ENCODE measurements at places on chromosomes 3 and 15. TPM values are rescaled to one million over a fixed set of nuclear protein-coding genes. Genes with fewer than 3 reads are reported as not detected.

SEMA3G gene
- total RNA-seq = 5.4 TPM

CFAP100 gene
- total RNA-seq = not detected

DNA sequence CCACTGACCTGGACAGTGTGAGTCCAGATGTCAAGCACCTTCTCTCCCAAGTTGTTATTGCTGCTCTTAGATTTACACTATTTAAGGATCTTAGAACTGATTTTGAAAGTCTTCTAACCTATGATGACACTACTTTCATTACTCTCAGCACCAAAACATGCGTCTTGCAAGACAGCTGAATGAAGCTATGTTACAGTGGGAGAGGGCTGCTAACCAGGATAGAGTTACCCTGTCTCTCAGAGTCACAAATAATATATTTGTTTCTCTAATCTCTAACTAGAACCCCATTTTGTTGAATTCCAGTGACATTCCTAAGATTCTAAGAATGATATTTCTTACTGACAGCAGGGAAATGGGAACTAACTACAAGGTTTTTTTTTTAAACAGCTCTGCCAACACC, 455.5 kb downstream of the MAGI1 start:
- no peak for DNase-seq

CHSY1 gene
- total RNA-seq = 13.2 TPM

DNA sequence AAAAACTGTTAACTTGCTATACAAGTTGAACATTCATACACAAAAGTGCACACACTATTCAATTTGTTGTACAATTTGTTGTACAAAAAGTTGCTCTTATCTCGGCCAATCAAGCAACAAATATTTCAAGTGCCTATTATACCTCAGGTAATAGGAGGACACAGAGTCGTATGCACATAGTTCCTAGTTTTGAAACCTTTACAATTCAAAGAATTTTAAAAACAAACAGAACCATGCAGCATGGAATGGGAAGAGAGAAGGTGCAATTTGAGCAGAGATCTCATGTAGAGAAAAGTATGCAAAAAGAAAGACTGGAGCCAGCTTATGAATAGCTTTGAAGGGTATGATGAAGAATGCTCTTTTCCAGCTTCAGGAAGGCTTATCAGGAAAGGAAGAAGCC, 46.5 kb upstream of the ARPP19 start:
- DNase-seq = no peak

IQSEC1 gene
- 24.5 TPM for total RNA-seq

- DNase-seq = no peak
These were observed 94.0 kb downstream of the CYP19A1 start for GRCh38 chr15:51244423-51244869.

DNA sequence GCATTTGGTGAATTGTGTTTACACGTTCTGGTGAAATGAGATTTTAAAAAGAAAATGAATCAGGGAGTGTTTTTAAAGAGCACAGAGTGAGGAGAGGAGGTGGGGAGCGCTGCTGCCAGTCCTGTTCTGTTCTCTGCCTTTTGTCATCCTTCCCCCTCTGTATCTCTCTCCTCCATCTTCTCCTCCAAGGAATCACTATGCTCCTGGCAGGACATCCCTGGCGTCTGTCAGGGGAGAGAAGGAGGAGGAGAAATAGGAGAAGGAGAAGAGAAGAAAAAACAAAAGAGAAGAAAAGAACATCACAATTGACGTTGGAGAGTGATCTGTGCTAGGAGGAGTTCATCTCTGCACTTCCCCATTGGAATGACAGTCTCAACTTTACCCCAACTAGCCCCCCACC, 627.6 kb upstream of the TBL1XR1 start:
- peak; percentile 68 for DNase-seq

CSPG5 gene
- 1.7 TPM for total RNA-seq

OXTR gene
- total RNA-seq = 0.36 TPM

BCL2A1 gene
- total RNA-seq = not detected

DNA sequence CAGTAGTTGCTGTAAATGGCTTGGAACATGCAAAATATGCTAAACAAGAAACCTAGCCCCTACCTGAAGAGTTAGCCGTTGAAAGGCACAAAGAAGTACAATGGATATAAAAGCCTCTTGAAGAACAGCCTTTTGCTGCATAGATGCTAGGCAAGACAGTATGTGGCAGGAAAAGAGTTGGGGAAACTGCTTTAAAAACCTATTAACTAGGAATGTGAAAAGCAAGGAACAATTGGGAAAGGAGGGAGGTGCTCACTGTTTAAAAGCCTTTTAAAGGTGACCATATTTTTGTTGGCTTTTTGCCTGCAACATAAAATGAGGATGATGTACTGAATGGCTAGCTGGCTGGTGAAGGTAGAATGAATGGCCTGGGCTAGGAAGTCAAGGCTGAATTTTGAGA, 24.5 kb upstream of the SOX2 start:
- DNase-seq = no peak

- DNase-seq = no peak
These were observed 44.7 kb downstream of the CADM2 start for GRCh38 chr3:85003479-85003878.

RETNLB gene
- not detected for total RNA-seq

FGF7 gene
- total RNA-seq = 105 TPM

GRCh38 chr3:124780356-124780755, 50.1 kb downstream of the UMPS start:
- peak; percentile 92 for DNase-seq

- DNase-seq = no peak
These were observed 49.7 kb upstream of the LIMD1 start for GRCh38 chr3:45544717-45545296.

DNA sequence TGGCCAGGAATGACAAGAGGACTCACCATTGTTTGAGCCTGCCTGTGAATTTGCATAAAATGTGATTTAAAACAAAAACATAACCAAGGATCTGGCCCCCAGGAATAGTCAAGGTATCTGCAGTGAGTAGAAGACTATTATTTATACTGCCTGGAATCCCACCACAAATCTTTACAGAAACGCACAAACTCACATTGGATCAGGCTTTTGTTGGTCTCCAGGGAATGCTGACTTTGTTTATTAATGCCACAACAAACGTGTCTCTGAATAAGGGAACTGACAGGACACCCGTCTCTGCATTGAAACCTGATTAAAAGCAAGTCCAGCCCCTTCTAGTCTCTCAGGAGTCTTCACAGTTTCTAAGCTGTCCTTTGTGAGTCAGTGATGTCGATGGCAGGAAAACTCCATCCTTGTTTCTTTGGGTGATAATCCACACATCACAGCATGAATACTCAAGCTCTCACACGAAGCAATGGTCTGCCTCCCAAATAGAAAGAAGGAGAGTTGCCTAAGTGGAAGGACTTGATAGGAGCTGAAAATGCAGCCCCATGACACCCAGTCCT, 37.7 kb downstream of the CLDN18 start:
- no peak for DNase-seq

SLC33A1 gene
- total RNA-seq = 14.4 TPM

SPRED1 gene
- 13.3 TPM for total RNA-seq

DNA sequence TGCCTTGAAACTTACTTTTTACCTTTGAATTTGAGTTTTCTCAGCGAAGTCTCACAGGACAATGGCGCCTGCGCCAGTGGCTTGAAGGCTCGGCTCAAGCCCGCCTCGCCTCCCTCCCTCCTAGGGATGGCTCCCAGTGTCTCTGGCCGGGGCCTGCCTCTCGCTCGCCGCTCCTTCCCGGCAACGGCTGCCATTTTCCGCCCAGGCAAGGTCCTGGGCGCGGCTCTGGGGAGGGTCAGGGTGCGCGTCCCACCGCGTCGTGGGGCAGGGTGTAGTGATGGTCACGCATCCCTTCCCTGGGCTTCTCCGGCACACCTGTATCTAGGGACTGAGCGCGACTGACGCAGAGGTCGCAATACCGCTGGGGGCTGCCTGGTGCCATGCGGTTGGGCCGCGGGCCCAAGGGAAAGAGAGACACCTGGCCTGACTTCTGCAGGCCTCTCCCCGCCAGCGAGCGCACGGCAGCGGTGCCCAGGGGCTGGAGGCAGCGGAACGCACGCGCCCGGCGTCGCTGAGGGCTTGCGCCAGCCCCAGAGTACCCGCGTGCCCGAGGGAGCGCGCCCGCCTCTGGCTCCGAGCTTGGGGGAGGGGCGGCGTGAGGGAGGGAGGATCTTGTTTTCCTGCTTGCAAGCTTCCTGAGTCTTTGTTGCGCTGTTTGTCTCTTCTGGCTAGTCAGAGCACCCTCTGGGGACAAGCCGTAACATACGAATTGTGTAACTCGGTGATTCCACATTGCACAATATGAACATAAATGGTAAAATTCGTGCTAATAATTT, 20.7 kb upstream of the FEM1B start:
- DNase-seq = peak; percentile 95

- no peak for DNase-seq
These were observed 39.6 kb upstream of the SECISBP2L start for GRCh38 chr15:49085696-49086459.

DNA sequence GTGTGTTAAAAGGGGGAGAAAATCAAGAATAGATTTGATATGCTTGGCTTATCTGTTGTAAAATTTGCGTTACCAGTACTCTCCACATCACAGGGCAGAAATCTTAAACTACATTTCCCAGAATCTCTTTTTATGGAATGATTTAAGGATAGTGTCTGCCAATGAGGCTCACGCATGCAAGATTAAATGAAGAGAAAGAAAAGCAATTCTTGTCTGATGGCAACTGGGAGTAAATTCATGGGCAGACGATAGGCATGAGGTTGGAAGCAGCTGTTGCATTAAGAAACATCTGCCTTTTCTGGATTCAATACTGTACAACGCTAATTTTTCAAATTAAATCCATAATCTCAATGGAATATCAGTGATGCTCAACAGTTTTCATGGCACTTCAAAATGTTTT, 27.2 kb upstream of the ANKRD28 start:
- DNase-seq = no peak

PRICKLE2 gene
- 96.7 TPM for total RNA-seq

DNA sequence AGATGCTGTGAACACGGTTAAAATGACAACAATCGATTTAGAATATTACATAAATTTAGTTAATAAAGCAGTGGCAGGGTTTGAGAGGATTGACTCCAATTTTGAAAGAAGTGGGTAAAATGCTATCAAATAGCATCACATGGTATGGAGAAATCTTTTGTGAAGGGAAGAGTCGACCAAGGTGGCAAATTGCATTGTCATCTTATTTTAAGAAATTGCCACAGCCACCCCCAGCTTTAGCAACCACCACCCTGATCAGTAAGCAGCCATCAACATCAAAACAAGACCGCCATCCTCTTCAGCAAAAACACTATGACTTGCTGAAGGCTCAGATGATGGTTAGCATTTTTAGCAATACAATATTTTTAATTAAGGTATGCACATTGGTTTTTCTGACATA, 5.7 kb upstream of the CCR5 start:
- no peak for DNase-seq

GRCh38 chr15:89654301-89654761, 936 bp downstream of the KIF7 start:
- peak; percentile 51 for DNase-seq

DNA sequence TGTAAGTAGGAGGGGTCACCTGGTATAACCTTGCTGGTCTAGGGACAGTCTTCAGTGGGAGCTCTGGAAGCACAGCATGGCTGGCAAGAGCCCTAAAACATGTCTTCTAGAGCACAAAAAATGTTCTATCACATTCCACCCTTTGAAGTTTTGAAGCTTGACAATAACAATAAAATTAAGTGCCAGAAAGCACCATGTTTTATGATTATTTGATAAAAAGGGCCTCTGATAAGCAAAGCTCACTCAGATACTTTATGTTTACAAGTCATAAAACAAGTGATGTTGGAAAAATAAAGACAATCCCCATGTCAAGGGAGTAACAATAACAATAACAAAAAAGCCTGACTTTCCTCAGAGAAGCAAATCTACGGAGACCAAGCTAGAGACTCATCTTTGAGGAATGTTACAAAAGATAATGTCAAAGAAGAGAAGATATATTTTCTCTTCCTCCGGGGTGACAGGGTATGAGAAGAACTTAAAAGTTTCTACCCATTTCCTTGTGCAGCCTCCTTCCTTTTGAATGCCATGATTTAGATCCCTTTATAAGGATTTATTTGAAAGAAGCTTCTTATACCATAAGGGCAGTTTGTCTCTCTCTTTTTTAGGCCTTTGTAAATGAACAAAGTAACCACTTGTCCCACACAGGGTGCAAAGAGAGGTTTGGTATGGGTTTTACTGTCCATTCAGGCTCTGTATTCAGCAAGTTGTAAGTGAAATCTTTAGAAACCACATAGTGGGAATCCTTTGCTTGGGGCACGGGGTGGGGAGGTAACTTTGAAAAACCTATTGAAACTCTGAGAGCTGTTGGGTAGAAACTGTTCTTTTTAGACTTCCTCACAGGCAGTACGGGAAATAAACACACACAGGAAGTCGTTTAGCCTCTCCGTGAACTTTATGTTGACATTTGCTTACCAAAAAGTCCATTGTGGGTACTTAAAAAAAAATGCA, 109.6 kb upstream of the RBMS3 start:
- DNase-seq = no peak

CAV3 gene
- not detected for total RNA-seq

SLC25A26 gene
- total RNA-seq = 27.4 TPM

DNA sequence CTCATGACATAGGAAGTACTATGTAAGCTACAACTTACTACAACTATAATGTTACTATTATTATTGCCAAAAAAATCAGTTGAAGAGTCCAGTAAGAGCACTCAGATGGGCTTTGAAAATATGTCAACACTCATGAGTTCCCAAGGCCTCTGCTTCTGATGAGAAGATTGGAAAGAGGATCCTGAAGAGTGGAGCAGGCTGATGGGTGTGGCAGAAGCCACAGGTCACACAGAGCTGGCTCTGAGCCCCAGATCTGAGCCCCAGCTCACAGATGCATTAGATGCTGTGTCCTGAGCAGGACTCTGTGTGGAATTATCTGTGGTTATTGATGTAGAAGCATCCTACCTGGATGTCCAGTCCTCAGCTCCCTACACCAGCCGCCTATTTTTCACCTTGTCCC, 65.6 kb downstream of the SPSB4 start:
- DNase-seq = no peak

DNA sequence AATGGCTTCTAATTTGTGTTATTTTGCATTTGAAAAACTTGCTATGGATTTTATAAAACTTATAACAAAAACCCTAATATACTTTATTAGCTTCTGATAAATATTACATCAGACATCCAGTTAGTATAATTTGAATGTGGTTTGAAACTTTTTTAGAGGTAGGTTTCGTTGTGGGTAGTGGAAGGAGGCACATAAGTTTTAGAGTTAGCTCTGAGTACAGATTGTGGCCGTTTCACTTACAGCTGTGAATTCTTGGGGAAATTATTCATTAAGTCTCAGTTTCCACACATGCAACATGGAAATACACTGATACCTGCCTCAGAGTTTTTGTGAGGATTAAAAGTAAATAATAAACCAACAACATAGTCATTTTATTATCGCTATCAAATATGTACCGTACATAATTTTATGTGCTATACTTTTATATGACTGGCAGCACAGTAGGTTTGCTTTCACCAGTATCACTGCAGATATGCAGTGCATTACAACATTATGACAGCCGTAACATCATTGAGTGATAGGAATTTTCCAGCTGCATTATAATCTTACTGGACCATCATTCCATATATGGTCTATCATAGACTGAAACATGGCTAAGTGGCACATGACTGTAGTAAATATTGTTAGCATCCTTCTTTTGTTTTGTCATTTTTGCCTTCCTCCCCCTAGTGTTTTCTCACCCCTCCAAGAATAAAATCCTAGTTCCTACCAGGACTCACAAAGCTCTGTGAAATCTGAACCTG, 175.6 kb downstream of the AKAP13 start:
- no peak for DNase-seq

LRRN1 gene
- total RNA-seq = 0.16 TPM

GRCh38 chr15:59539799-59540198, 71.8 kb upstream of the GCNT3 start:
- DNase-seq = no peak

GREM1 gene
- 25.5 TPM for total RNA-seq

HIGD2B gene
- not detected for total RNA-seq

KLHL6 gene
- total RNA-seq = 0.82 TPM

RAB8B gene
- 29.4 TPM for total RNA-seq

GRCh38 chr3:2106438-2106837, 7.8 kb downstream of the CNTN4 start:
- no peak for DNase-seq

Measured in sigmoid colon (tissue), 7 donors.